Stimulated activated CD8-positive, alpha-beta memory T cell treated with anti-CD3 and anti-CD28 coated beads, Interleukin-15, amount 100 ng/mL, for 24 hours (primary cell): ENCODE measurements at places on chromosomes 12 and 14.

- DNase-seq: no peak
These were observed 212.9 kb downstream of the PAX9 start for GRCh38 chr14:36874396-36875138.

DNA sequence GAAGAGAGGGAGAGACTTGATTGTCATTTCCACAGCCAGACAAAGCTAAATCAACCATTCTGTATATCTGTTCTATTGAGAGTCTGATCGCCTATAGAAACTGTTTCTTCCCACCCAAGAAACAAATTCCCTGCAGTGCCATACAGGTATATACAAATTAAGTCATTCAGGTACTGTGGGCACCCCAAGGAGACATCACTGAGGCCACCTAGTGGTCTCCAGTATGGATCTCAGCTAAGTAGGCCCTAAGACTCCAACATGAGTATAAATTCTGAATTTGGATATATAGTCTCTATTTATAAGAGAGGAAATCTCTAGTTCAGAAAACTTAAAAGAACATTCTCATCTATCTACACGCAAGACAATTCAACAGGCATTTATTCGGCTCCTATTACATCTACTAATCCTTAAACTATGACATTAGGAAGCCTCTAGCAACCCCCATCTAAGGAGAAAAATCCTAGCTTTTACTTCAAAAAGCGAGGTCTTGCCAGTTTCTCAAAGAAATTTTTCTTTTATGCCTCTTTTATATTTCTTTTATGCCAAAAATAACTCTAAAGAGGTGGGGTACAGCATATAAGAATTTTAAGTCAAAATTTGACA lies 62.6 kb downstream of the DCAF5 start:
- DNase-seq: no peak

DNA sequence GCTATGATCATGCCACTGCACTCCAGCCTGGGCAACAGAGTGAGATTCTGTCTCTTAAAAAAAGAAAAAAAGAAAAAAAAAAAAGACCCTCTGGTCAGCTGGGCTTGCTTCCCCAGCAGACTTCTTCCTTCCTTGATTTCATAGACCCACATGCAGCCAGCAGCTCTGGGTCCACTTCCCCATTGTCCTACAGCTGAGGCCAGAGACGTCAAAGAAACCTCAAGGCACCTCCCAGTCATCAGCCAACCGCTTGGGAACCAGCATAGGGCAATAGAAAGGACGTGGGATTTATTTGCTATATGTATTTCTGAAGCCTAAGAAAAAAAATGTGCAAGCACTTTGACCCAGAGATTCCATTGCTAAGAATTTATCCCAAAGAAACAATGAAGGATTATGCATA lies 35.4 kb upstream of the SPPL3 start:
- DNase-seq: no peak

DNA sequence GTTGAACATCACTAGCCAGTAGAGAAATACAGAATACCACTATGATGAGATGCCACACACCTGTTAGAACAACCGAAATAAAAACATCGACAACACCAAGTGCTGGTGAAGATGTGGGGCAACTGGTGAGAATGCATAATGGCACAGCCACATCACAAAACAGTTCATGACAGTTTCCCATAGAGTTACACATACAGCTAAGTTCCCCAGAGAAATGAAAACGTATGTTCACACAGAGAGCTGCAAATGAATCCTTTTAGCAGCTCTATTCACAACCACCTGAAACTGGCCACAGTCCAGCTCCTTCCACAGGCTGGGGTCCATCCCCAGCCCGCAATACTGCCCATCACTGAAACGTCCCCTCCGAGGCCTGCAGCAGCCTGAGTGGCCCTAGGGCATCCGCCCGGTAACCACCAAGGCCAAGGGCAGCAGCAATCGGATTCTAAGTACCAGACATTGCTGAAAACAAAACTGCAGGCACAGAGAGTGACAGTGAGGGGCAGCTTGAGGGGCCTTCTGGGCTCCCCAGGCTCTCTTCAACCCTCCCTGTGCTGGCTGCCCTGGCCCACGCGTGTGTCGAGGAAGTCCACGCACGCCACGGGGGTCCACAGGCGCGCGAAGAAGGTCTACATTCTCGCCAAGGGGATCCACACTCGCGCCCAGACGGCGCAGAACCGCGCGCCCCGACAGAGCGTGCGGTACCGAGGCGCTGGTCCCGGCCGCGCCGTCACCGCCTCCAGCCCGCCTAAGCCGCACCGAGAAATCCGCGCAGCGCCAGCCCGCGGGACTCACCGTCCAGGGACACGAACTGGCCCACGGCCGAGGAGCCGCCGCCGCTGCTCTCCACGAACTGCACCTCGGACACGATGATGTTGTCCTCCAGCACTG lies 903 bp downstream of the BRF1 start:
- DNase-seq: no peak

GRCh38 chr12:130651188-130651959 lies 64.7 kb downstream of the RIMBP2 start:
- DNase-seq: no peak
